ENCODE measurements at places on chromosomes 2 and 18.

DNA sequence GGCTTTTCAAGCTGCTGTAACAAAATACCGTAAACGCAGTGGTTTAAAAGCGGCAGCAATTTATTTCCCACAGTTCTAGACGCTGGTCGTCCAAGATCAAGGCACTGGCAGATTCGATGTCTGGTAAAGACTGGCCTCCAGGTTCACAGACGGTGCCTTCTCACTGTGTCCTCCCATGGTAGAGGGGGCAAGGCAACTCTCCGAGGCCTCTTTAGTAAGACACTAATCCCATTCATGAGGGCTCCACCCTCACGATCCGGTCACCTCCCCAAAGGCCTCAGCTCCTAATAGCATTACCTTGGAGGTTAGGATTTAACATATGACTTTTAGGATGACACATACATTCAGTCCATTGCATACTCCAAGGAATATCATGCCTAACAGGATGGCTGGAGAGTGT lies 117.2 kb downstream of the SH3RF3 start:
- no peak for DNase-seq

DNA sequence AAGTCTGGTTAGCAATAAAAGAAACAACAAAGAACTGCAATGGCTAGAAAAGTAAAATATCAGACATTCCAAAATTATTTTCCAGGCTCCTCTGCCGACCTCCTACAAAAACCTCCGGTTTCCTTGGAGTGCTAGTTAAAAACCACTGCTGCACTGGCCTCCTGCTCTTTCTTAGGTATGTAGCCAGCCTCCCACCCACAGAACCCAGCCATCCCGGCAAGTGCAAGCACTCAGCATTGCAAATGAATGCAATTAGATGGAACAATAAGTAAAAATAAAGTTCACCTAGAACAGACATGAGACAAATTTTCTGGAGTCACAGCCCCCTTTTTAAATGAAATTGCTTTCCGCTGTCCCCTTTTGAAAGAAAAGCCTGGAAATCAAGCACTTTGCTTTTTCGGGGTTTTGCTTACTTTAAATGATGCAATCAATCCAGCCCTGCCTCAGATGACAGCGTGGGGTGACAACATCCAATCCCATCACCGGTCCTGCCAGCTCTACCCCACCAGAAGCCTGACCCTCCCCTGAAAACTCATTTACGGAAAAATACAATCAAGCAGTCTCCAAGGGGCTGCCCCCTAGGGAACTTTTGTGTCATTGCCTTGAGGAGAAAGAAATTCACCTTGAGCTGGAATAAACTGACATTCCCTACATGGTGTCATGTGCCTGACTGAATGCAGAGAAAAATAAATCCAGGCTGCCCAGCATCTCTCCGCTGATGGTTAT lies 199.8 kb downstream of the EPHA4 start:
- DNase-seq = no peak

GRCh38 chr2:75055820-75056675 lies 97.6 kb downstream of the POLE4 start:
- no peak for DNase-seq

GRCh38 chr2:125185691-125186270 lies 1160.7 kb downstream of the CNTNAP5 start:
- no peak for DNase-seq

- DNase-seq = no peak
These were observed 134.7 kb downstream of the RIF1 start for GRCh38 chr2:151544449-151544848.
